ENCODE measurements at places on chromosomes 6 and 20. TPM values are rescaled to one million over a fixed set of nuclear protein-coding genes. Genes with fewer than 3 reads are reported as not detected.

C6orf15 gene
- not detected for total RNA-seq

CDSN gene
- not detected for total RNA-seq

ARFGEF3 gene
- not detected for total RNA-seq

DNA sequence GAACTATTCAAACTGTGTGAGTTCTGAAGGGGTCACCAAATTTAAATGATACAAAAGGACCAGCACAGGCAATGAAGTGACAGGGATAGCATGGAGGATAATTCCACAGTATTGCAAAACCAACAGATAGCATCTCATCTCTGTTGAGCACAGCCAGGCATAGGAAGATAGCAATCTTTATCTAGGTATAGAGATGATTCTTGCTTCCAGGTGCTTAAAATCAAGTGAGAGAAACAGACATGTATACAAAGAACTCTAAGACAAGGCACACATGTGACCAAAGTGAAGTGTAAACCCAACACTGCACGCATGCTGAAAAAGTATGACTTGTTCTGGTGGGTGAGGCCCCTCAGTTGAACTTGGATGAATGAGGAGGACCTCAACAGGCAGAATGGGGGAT lies 48.4 kb upstream of the ARMC2 start:
- H3K27me3 ChIP-seq: no peaks in the 10 kb centered on the region
- DNase-seq: no peak
- no peaks in the 10 kb centered on the region for H3K36me3 ChIP-seq

GRCh38 chr6:83055366-83055964 lies 10.2 kb downstream of the UBE3D start:
- H3K27me3 ChIP-seq: no peaks in the 10 kb centered on the region
- DNase-seq: peak; percentile 39
- H3K36me3 ChIP-seq: peaks cover 12% of the 10 kb centered on the region
- H3K4me1 ChIP-seq: no peaks in the 10 kb centered on the region
- H3K4me3 ChIP-seq: no peak overlapping the region

DNA sequence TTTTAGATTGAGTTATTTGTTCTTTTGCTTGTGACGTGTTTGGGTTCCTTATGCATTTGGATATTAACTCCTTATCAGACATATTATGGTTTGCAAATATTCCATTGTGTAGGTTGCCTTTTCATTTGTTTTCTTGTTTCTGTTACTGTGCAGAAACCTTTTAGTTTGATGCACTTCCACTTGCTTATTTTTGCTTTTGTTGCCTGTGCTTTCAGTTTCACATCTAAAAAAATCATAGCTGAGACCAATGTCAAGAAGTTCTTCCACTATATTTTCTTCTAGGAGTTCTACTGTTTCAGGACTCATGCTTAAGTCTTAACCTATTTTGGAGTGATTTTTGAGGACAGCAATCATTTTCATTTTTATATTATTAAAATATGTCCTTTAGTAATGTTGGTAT lies 113.5 kb downstream of the EPM2A start:
- no peaks in the 10 kb centered on the region for H3K4me1 ChIP-seq
- H3K27me3 ChIP-seq: no peaks in the 10 kb centered on the region
- H3K27ac ChIP-seq: no peak overlapping the region

DNA sequence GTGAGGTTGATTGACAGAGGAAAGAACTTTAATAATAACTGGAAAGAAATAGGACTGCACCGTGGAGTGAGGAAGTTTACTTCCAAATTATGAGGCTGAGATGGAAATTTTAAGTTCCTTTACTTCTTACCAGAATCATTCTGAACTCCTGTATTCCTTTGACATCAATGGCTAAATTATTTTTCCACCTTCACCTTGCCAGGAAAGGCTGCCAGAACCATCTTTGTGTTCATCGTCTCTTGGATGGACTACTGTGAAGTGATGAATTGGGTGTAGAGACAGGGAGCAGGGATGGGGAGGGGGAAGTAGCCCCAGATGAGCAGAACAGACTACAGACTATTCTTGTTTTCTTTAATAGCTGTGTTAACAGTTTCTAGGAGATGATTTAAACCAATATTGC lies 102.1 kb upstream of the CEP162 start:
- no peak for DNase-seq
- no peak overlapping the region for H3K4me3 ChIP-seq
- H3K36me3 ChIP-seq: no peaks in the 10 kb centered on the region
- H3K27ac ChIP-seq: no peak overlapping the region
- no peaks in the 10 kb centered on the region for H3K4me1 ChIP-seq
